ENCODE measurements at places on chromosomes 2 and 18.
A peak's percentile ranks its signal among the peaks of the same experiment; 100 is the strongest.

GRCh38 chr2:126503476-126503875 lies 152.5 kb upstream of the GYPC start:
- no peak for DNase-seq

DNA sequence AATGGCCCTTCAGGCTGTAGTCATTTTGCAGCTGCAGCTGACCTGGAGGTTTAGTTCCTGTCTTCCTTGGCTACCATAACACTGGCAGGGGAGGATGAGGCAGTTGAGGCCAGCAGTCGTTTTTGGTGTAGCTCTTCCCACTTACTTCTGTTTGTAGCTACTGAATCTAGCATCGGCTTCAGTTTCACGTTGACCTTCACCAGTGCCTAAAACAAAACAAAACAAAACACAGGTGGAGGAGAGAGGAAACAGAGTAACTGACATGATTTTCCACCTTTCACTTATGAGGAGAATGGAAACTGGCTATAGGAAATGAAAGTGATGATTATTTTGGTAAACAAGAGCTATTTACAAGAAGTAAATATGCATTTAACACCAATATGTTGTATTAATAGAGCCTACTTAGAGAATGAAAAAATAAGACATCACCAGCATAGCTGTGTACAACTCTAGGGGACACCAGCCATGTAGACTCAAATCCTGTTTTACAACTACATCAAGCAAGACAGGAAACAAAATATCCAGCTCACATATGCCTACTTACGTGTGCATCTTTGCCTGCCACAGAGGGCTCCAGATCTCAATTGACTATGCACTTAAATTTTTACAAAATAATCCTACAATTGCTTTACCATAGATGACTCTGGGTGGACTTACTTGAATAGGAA lies 236.9 kb downstream of the AGPS start:
- no peak for DNase-seq

DNA sequence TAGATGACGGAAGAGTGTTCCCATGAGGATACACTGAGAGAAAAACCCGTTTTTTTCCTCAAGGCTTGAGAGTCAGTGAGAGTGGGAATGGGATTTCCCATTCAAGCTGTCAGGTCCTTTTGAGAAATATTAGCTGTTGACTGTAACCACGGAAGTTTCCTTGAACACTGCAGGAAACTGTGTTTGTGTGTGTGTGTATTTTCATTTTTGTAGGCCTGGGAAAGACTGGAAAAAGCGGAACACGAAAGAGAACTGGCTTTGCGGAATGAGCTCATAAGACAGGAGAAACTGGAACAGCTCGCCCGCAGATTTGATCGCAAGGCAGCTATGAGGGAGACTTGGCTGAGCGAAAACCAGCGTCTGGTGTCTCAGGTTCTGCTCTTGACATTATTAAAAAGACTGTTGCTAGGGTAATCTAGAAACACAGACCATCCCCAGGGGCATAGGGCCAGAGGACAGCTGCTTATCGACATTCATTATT lies 98.8 kb upstream of the EML6 start:
- DNase-seq: no peak

GRCh38 chr2:18940184-18940583 lies 350.8 kb upstream of the NT5C1B start:
- DNase-seq: no peak

GRCh38 chr2:636641-637405 lies 40.4 kb downstream of the TMEM18 start:
- DNase-seq: peak; percentile 52

GRCh38 chr2:197138506-197138905 lies 172.1 kb downstream of the ANKRD44 start:
- no peak for DNase-seq

- no peak for DNase-seq
These were observed 169.5 kb upstream of the COPS8 start for GRCh38 chr2:236916181-236916580.

DNA sequence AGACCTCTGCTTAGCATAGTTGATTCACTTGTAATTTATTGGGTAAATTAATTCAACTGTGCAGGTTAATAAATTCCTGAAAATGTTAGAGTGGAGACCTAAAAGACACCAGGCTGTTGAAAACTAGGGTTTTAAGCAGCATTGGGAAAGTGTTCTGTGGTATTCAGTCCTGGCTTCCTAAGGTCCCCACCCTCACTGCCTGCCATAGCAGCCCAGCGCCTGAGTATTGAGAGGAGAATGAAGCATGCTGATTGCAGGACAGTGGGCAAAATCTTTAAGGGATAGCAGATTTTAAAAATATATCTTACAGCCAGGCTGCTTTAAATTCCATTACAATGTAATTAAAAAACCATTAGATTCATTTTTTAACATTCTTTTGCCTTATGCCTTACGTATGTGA lies 20.6 kb downstream of the MEIS1 start:
- DNase-seq: no peak

DNA sequence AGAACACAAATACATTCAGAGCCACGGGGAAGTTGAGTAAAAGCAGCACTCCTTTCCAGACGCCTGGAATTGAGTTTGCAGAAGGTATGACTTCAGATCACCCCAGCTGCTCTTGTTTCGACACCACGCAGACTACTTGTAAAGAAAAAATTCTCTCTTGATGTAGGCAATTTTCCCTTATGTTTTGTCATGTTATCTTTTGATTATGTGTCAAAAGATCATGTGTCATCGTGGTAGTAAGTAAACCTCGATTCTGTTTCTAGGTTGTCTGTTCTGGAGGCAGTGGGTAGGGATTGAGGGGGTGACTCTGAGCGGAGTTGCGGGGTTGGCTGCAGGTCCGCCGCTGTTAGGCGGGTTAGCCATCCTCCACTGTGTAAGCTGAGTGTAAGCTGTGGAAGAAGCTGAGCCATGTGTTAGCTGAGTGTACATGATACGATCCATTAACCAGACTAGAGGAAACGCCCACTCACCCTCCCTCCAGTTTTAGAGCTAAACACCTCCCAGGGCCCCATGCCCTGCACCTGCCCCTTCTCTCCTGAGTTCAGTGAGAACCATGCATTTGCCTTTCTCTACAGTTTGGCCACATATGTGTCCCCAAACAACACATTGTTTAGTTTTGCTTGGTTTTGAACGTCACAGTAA lies 181.8 kb downstream of the SNTG2 start:
- DNase-seq: no peak

GRCh38 chr2:21361384-21361783 lies 237.6 kb downstream of the TDRD15 start:
- no peak for DNase-seq

- DNase-seq: no peak
These were observed 22.7 kb upstream of the ACMSD start for GRCh38 chr2:134815741-134816140.

- no peak for DNase-seq
These were observed 11.3 kb downstream of the GFPT1 start for GRCh38 chr2:69375494-69376353.

DNA sequence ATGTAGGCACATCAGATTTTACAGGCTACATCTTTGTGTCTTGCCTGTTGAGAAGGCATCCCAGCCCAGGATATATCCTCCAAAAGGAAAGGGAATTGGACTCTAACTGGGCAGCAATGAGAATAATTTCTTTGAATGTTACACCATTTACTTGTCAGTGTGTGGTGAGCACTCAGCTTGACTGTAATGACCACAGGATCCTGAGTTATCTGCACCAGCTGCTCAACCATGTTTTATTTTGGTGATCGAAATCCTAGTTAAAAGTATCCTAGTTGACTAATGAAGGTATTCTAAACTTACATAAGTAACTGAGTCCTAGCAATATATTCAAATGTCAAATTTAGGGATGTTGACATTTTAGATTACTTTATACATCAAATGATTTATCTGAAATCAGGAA lies 123.0 kb downstream of the MYO3B start:
- DNase-seq: no peak

GRCh38 chr2:119486886-119487285 lies 37.4 kb downstream of the SCTR start:
- no peak for DNase-seq

DNA sequence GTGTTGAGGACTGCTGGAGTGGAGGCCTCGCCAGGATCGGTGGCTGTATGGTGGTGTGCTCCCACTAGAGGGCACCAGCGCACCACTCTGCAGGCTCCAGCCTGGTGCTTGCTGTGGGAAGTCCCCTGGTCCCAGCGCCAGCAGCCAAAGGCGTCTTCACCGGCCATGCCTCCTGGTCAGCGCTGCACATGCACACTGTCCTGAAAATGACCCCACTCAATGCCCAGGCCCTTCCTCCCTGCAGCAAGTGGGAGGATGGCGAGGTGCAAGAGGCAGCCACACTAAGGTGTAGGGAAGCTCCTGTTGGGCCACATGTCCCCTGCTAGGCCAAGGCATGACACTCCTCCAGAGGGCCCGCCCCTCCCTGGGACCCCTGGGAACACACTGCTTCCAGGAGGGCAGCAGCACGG lies 136.5 kb downstream of the CTIF start:
- peak; percentile 63 for DNase-seq

- peak; percentile 26 for DNase-seq
These were observed 375.0 kb downstream of the CTNNA2 start for GRCh38 chr2:79887747-79888374.

GRCh38 chr2:208608122-208608835 lies 201.7 kb downstream of the PTH2R start:
- DNase-seq: no peak

- no peak for DNase-seq
These were observed 320.1 kb downstream of the CYP26B1 start for GRCh38 chr2:71827524-71827901.

- DNase-seq: no peak
These were observed 1.8 kb upstream of the DUSP2 start for GRCh38 chr2:96146881-96147592.

DNA sequence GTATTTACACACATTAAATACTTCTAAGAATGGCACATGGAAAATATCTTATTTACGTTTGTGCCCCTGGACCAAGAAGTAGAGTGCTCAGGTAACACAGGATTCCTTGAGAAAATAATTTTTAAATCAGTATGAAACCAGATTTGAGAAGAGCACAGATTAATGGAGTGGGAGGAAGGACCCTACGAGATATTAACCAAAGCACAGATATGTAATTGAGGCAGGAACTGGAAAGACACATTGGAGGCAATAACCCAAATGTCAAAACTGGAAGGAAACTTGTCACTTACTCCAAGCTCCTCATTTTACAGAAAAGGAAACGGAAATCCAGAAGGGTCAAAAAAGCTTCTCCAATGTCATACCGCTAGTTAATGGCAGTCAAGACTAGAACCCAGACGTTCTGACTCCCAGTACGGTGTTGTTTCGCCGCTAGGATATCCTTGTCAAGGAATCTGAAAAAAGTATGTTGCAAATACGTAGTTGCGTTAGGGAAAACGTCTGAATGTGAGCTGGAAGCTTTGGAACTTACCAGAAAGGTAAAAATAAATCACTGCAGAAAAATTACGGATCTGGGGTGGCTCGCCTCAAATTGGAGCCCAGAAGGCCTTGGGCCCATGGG lies 634 bp downstream of the MTIF2 start:
- peak; percentile 7 for DNase-seq

GRCh38 chr2:182377467-182377866 lies 49.4 kb downstream of the PDE1A start:
- DNase-seq: no peak

- DNase-seq: no peak
These were observed 609.1 kb upstream of the SLC39A10 start for GRCh38 chr2:195047955-195048354.

- DNase-seq: no peak
These were observed 111.5 kb upstream of the UPP2 start for GRCh38 chr2:157990173-157990572.

GRCh38 chr18:57659460-57660102 lies 37.9 kb upstream of the NARS1 start:
- DNase-seq: no peak

DNA sequence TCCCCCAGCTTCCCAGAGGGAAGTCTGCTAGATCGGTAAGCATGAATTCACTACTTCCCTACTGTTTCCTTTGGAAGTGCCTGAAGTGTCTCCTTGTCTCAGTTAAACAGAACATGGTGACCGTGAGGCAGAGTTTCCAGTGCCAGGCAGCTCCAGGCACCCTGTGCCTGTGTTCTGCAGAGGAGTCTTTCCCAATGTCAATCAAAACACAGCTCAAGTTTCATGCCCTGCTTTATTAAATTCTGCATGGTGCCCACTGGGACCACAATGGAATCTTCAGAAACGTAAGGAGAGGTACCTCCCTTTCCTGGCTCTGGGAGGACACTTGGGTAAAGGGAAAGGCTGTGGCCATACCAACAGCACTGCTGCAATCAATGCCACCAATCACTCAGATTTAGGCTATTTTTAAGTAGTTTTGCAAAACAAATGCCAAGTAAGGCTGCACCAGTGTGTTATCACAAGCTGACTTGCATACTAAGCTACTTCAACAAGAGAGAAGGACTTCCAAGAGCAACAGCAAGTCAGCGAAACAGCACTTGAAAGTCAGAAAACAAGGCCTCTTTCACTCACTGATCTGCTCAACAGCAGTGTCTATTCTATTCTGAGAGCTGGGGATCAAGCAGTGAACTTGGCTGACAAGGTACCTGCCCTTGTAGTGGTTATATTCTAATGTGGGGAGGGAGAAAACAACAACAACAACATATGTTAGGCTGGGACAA lies 14.9 kb downstream of the LPIN2 start:
- DNase-seq: no peak

GRCh38 chr2:9388950-9389911 lies 34.1 kb downstream of the ITGB1BP1 start:
- no peak for DNase-seq

DNA sequence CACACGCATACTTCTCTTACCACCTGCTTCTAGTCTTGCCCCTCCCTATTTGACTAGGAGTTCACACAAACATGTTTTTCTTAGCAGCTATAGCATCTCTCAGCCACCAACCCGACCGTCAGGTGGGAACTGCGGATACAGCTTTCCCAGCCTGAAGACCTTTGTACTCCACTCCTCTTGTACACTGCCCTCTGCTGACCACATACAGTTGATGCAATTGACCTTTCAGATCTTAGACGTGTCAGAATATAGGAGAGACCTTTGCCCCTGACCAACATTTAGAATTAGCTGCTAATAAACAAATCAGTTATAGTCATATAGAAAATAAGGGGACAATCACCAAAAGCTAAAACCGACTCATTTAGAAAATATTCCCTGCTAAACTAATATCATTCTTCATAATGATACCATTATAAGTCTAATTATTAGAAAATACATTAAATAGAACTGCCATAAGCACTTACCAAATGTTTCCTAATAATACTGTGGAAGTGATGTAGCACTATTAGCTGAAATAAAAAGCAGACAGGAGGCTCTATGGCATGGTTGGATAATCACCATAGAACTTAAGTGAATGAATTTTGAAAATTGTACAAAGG lies 208.4 kb downstream of the RAD51AP2 start:
- peak; percentile 17 for DNase-seq

GRCh38 chr18:45335282-45336043 lies 279.8 kb upstream of the SLC14A2 start:
- no peak for DNase-seq
